Bronchial epithelial cell (primary cell): ENCODE measurements at places on chromosomes 12 and 14.

- DNase-seq, result no peak
Measured at GRCh38 chr12:110424237-110424636, 20.7 kb upstream of the ANAPC7 start.

GRCh38 chr12:63857771-63858670, 13.5 kb downstream of the SRGAP1 start:
- no peak for DNase-seq

DNA sequence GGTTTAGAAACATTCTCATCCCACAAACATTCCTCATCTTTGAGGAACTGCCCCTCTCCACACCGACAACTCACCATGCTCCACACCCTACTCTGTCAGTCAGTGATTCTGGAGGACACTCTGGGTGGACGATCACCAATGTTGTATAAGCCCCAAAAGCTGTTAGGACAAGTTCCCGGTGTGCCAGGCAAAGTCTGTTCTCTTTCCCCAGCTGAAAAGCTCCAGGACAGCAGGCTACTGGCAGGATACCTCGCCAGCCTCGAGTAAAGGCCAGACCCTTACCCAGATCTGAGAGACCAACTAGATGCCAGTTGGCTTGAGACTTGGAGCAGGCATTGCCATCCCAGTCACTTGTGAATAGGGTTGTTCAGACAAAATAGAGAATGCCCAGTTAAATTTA, 12.0 kb downstream of the KRT5 start:
- no peak for DNase-seq

- DNase-seq, result no peak
Measured at GRCh38 chr12:57475271-57476161, 4.2 kb downstream of the ARHGAP9 start.

GRCh38 chr12:64976131-64976530, 145.0 kb downstream of the WIF1 start:
- no peak for DNase-seq

GRCh38 chr12:50186681-50187080, 19.5 kb upstream of the CERS5 start:
- DNase-seq, result no peak

DNA sequence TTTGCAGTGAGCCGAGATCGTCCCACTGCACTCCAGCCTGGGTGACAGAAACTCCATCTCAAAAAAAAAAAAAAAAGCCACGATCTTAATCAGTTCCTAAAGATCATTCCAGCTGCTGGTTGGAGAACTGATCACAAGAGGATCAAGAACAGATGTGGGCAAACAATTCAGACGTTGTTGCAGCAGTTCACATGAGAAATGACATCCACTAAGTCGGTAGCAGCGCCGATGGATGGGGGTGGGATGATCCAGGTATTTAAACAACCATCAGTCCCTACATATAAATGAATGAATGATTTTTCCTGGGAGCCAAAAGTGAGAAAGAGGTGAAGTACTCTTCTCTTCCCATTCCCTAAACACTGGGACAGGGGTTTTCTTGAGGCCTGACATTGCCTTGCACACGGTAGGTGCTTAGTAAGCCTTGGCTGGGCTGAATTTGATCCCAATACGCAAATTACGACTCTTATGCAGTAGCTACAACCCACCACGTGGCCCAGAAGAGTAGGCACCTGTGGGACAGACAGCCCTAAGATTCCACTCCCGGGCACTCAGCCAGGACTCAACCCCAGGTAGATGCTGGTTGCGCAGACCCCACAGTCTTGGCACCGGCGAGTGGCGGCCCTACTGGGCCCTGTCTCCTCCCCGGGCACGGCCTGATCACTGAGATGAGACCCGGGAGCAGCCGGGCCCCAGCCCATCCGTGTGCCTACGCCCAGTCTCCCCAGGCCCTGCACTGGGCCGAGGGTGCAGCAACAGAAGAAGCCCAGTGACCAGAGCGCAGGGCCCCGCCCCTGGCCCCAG, 565 bp downstream of the SPRYD3 start:
- peak; percentile 37 for DNase-seq

GRCh38 chr14:105889666-105890473, 363.5 kb downstream of the TMEM121 start:
- DNase-seq, result no peak

DNA sequence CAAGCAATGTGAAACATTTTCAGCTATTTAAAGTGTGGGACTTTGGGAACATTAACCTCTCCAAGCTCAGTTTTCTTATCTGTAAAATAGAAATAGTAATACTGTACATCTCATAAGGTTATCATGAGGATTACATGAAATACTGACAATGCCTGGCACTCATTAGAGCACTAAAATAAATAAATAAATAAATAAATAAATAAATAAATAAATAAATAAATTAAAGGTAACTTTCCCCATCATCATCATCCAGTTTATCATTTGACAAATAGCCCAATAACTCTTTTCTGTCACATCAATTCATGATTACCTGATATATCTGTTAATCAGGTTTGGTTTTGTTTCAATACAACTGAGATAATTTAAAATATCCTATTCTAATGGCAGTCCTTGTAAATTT, 48.5 kb downstream of the EFCAB11 start:
- DNase-seq, result no peak

GRCh38 chr12:21843795-21844194, 69.3 kb upstream of the KCNJ8 start:
- no peak for DNase-seq

GRCh38 chr12:130712346-130713065, 3.6 kb downstream of the RIMBP2 start:
- DNase-seq, result no peak

GRCh38 chr14:23162800-23163199, 20.7 kb downstream of the SLC7A8 start:
- DNase-seq, result no peak

DNA sequence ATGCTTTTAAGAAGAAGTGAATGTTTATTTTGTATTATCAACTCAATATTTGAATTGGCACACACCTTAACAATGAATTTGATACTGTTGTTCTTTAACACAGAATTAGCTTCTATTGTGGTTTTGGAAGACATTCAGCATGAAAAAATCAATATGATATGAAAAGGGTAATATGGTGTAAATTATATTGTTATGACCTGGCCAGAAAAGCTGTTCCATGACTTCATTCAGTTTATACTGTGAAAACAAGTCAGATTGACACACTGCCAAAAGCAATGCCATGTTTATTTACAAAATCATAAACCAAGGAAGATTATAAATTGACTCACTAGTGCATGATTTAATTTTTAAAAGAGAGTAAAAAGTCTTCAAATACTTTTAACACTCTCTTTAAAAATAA, 851.4 kb upstream of the SEL1L start:
- DNase-seq, result no peak

- DNase-seq, result no peak
Measured at GRCh38 chr12:2057041-2057794, 4.4 kb downstream of the CACNA1C start.

- peak; percentile 58 for DNase-seq
Measured at GRCh38 chr12:27095346-27095745, 13.0 kb upstream of the C12orf71 start.

GRCh38 chr12:4107436-4107878, 166.1 kb upstream of the CCND2 start:
- peak; percentile 71 for DNase-seq

DNA sequence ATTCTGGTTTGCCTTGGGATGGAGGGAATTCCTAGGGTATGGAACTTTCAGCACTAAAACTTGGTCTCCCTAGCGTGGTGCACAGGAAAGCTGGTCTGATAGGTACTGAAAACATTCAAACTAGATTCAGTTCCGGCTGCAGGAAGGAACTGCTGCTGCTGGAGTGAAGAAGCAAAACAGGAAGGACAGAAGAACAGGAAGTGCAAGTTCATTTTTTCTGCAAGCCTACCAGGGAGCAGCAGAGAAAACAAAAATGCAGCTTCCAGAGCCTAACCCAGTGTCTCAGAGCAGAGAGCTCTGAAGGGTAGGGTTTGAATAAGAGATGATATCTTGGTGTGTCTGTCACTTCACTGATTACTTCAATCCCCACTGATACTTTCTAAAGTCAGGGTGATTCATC, 165.2 kb downstream of the VRK1 start:
- no peak for DNase-seq

DNA sequence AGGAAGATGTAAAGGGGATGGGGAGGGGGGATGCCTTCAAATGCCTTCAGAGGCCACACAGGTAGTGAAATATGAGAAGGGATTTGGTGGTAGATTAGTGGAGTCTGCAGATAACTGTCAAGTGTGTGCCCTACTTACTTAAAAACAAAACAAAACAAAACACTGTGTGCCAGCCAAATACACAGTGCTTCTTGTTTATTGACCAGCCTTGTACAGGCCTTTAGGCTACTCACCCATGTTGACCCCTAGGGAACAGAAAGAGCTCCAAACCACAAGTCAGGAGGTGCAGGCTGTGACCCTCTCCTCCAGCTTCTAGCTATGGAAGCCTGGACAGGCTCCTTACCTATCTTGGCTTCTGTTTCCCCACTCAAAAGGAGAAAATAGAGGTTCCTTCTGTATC, 562.0 kb downstream of the ETNK1 start:
- no peak for DNase-seq

- DNase-seq, result peak; percentile 84
Measured at GRCh38 chr12:12927211-12928079, 24.5 kb downstream of the GPRC5D start.

- no peak for DNase-seq
Measured at GRCh38 chr12:86597431-86597830, 341.2 kb upstream of the MGAT4C start.

DNA sequence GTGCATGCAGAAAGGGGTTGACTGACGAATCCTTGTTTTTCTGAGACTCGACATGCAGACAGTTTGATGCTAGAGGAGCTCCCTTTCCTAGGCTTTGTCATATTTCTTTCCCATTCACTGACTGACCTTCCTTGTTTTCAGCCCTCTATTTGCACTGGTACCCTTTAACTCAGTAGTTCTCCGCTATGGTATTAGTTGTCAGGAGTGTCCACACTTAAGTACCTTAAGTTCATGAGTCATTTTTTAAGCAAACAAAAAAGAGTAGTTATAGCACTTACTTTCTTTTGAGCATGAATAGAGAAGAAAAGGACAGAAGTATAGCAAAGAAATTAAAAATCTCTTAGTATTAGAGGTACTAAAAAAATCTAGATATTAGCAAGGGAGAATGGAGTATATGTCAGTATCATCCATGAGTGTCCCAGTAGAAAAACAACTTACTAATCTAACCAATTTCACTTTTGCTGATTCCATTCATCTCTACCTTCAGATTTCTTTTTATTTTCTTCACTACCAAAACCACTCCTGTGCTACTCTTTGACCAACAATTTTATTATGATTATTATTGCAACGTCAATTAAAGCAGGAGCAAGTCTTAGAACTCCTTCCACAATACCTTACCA, 8.3 kb downstream of the ATP2B1 start:
- peak; percentile 64 for DNase-seq

DNA sequence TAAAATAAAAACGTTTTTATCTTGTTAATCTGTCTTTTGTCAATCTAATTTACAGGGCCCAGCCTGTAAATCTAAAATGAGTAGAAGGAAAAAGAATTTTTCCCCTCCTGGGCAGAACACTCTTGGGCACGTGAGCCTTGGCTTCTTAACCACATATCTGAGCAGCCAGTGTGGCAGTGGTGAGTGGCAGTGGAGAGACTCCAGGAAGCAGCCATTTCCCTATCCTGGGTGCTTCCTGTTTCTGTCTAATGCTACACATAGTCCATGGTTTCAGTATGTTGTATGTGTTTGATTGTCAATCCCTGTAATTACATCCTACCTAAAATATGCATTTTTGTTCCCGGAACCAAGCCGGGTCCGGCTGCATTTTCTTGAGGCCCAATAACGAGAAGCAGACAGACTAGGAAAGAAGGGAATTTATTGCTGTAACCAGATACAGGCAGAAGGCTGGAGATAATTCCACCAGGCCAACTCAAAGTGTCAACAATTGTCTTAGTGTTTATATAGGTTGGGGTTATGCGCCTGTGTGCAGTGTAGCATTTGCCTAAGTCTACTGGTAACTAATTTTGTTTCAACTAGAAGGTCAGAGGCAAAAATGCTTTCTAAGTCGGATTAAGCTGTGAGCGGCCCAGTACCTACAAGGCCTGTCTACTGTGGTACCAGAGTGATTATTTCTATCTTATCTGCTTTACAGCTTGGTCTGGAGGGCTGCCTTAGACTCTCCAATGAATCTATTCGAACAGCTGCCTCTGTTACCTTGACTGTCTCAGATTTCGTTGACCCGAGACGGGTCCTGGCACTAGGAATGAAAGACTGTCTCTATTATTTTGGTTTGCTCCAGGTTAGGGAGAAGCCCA, 82.4 kb upstream of the RESF1 start:
- DNase-seq, result no peak

- DNase-seq, result peak; percentile 77
Measured at GRCh38 chr12:52495389-52495788, 2.3 kb upstream of the KRT6A start.

- DNase-seq, result no peak
Measured at GRCh38 chr12:51484119-51484518, 59.5 kb downstream of the SLC4A8 start.

- DNase-seq, result peak; percentile 54
Measured at GRCh38 chr12:56128670-56129205, 671 bp downstream of the ESYT1 start.

- no peak for DNase-seq
Measured at GRCh38 chr12:119630962-119631550, 36.9 kb upstream of the PRKAB1 start.

DNA sequence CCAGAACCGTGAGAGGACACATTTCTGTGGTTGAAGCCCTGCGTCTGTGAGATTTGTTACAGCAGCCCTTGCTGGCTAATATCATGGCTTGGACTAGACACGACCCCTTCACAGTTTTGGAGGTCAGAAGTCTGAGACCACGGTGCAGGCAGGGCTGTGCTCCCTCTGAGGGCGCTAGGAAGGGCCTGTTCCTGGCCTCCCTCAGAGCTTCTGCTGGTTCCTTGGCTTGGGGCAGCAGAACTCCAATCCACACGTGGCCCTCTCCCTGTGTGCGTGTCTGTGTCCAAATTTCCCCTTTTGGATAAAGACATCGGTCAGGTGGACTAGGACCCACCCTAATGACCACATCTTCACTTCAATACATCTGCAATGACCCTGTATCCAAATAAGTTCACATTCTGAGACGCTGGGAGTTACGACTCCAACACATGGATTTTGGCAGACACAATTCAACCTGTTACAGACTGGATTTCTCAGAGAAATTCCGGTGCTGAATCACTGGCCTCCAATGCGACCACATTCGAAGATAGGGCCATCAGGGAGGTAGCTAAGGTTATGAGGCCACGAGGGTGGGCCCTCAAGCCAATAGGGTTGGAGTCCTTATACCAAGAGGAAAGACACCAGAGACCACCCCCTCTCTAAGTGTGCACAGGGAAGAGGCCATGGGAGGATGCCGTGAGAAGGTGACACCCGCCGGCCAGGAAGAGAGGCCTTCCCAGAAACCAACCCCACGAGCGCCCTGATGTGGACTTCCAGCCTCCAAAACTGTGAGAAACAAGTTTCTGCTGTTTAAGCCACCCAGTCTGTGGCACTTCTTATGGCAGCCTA, 43.6 kb upstream of the PPP2R5C start:
- DNase-seq, result no peak

DNA sequence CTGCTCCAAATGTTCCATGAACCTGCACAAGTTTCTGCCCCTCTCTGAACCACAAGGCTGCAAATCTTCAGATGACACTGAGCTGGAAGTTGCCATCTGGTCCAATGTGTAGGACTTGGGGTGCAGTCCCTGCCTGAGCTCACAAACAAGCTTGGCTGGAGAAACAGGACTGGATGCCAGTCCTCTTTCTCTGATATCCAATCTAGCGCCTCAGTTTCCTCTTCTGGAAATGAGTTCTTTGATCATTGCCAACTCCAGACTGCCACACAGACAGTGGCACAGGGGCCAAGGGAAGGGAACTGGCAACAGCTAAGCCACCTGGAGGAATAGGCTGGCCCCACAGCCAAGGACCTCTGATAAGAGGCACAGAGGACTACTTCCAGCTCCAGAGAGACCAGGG, 15.5 kb downstream of the CMKLR1 start:
- no peak for DNase-seq

- no peak for DNase-seq
Measured at GRCh38 chr14:65585216-65585615, 172.7 kb downstream of the FUT8 start.
